ENCODE measurements at places on chromosomes 2 and 18.

GRCh38 chr2:216447293-216447692, 35.0 kb downstream of the SMARCAL1 start:
- DNase-seq, result no peak

DNA sequence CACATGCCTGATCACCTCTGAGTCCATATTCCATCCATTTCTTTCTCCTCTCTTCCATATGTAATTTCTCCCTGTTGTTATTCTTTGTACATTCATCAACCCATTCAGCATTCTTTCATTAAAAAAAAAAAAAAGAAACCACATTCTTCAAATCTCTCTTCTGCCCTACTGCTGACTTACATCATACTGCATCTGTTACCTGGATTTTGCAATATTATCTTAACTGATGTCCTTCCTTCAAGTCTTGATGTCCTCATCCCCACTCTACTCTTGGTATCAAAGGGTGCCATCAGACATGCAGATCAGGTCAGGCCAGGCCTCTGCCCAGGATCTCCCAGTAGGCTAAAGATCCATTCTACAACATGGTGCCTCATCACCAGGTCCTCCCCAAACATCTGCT, 90.6 kb downstream of the SGPP2 start:
- no peak for DNase-seq

- DNase-seq, result no peak
Observed at GRCh38 chr2:180669016-180669415, 311.4 kb upstream of the UBE2E3 start.

DNA sequence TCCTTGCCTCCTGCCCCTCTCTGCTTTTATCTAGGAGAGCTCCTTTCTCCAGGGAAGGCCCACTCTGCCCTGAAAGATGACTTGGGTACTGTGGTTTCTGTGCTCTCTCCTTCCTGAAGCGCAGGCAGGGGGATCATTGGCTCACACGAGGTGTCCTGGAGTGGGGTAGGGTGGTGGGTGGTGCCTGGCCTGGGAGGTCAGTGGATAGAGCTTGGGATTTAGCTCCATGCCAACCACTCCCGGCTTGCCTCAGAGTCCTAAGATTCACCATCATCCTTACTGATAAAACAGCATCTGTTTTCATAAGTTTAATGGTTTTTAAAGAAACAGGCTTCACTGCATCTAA, 63.1 kb downstream of the CIB4 start:
- no peak for DNase-seq

DNA sequence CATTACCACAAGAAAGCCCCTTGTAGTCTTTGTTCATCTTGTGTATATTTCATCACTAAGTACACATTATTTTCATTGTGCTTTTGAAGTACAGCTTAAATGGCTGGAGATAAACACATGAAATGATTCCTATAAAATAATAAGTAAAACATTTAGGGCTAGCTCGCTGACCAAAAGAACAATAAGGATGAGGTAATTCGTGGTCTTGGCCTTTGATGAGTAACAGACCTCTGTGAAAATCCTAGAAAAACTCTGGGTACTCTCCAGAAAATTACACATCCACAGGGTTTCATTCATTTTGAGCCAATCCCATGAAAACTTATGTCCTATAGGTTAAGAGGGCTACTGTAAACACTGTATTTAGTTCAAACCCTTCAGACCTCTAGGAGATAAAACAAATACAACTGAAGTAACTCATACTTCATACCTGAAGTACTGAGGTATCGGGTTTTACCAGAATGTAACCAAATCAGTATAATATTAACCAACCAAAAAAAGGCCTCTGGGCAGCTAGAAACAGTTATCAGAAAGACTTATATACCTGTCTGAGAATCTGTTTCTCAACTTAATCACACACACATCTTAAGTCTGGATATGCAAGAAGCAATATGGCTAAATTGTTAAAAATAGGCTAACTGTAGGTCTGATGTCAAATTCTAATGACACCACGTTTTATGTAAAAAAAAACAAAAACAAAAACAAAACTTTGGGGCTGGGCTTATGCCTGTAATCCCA, 31.0 kb downstream of the CFAP36 start:
- DNase-seq, result no peak

DNA sequence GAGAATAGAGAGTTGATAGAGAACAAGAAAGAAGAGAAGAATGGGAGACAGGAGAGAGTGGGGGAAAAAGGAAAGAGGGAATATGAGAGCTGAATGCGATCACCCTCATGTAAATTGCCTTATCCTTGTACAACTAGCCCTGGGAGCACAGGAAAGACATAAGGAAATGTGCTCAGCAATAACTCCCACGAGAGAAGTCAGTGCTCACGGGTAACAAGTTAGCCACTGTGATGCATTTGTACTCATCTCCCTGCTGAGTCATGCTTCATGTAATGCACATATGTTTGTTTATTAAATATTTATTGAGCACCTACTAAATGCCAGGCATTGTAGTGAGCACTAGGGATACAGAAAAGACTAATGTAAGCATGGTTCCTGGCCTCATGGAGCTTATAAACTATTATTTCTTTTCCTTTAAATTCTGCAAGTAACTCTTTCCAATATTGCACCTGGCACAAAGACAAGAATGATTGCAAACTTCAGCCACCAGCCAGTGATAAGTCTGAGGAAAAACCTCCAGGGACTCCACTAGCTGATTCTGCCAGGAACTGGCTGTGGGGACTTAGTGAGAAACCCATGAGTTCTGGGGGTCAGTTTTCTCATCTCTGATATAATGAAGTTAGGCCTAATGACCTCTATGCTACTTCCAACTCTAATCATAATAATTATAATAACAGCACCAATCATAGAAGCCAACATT, 124.1 kb downstream of the LNPK start:
- no peak for DNase-seq

GRCh38 chr2:232367591-232368233, 10.8 kb upstream of the ALPP start:
- no peak for DNase-seq

- DNase-seq, result no peak
Observed at GRCh38 chr18:46346896-46347630, 242.9 kb downstream of the HAUS1 start.

DNA sequence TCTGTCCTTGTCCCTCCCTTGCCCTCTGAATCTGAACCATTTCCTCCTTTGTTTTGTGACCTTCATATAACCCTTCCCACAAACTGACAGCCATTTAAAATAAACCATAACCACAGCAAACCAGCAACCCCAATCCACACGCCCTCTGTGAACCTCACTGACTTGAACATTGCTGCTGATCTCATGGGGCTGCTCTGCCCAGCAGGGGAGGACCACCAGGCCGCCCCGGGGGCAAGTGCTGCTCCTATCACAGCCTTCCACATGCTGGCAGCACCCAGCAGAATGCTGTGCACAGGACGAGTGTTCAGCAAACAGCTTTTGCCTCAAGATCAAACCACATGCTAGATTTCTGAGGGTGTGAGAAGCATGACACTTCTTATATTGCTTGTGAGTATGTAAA, 73.9 kb upstream of the UXS1 start:
- DNase-seq, result no peak

DNA sequence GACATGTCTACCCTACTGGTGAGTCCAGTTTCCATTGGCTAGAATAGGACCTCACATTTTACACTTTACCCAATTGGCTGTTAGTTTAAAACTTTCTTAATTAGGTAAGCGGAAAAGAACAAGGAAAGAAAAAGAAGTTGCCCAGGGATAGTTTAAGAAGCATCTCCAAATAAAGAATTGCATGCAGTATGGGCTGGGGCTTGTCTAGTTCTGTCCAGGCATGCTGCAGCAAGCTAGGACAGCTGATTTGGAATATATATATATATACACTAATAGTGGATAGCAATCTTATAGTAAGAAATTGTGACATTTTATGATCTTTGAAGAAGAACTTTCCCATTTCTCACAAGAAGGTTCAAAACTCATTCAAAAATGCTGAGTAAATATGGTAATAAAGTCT, 90.0 kb upstream of the ERBB4 start:
- no peak for DNase-seq

DNA sequence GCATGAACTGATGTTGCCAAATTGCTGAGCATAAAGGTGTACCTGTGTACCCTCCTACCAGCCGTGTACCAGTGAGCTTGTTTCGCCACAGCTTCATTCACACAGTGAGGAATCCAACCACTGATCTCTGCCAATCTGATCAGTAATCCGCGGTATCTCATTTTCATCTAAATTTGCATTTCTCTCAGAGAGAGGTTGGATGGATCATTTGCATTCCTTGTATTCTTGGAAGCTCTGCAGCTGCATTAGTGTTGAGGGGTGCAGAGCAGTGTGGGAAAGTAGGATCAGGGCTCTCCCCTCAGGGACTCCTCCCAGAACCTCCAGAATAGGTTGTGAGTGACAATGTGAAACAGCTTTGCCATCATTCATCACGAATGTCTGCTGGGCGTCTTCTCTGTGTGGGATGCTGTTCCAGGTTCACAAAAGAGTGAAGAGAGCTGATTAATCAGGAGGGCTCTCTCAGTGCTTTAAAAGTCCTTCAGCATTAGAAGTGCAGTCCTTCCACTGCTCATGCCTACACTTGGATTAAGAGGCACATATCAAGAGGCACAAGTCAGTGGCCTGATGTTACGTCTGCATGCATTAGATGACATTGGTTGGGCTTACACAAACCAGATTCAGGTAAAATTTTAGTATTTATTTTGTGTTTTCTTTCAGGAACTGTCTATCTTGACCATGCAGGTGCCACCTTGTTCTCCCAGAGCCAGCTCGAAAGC, 7.5 kb downstream of the MOCOS start:
- DNase-seq, result no peak

GRCh38 chr2:46801731-46802664, 113.6 kb downstream of the MCFD2 start:
- DNase-seq, result no peak

DNA sequence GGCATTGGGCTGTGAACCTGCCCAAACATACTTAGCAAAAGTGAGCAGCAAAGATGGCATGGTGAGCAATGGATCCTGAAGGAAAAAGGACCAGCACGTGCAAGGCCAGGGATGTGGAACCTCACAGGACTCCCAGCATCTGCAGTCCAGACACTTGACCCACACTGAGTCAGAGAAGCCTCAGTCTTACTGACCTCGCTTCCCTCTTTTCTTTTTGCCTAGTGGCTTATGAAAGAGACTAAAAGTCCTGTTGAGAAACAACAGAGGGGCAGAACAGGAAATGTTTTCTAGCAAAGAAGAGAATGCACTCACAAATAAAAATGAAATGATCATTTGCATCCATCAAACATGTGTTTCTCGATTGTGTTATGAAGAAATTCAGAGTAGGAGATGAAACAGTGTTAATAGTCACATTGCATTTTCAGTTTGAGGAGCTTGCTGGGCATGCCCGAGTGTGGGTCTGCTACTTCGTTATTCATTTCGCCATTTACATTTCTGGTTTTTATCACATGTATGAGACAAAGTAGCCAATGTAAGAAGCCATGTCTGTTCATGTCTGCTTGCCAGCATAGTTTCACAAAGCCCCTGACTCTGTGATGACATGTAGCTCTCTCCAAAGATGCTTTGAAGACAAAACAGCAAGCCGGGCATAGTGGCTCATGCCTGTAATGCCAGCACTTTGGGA, 118.4 kb downstream of the INO80D start:
- DNase-seq, result no peak

GRCh38 chr2:190458352-190459107, 50.4 kb downstream of the MFSD6 start:
- DNase-seq, result no peak
